Suppressor macrophage (primary cell): ENCODE measurements at places on chromosomes 12 and 14.

DNA sequence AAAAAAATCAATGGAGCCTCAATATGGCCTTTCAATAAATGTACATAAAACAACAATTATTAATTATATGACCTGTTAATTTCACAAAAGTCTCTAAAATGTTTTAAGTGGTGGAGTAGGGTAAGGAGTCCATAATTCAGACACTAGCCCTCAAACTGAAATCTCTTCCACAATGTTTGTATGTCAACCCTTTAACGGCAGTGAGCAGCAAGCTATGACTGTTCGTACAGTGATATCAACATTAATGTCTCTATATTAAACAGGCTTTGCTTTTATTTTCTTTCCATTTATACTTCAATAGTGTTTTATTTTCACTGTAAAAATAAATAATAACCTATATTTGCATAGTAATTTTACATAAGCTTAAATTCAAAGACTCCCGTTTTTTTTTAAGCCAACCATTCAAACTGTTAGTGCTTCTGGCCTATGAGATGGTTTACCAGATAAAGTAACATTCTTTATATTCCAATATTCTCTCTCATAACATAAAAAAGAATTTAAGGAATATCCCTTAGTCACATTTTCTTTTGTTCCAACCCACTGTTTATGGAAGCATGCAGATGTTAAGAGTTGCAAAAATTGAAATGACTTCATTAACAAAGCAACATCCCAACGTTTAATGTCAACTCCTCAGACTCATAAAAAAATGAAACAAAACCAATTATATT is 2.3 kb downstream of the CDK17 start:
- no peak for DNase-seq

DNA sequence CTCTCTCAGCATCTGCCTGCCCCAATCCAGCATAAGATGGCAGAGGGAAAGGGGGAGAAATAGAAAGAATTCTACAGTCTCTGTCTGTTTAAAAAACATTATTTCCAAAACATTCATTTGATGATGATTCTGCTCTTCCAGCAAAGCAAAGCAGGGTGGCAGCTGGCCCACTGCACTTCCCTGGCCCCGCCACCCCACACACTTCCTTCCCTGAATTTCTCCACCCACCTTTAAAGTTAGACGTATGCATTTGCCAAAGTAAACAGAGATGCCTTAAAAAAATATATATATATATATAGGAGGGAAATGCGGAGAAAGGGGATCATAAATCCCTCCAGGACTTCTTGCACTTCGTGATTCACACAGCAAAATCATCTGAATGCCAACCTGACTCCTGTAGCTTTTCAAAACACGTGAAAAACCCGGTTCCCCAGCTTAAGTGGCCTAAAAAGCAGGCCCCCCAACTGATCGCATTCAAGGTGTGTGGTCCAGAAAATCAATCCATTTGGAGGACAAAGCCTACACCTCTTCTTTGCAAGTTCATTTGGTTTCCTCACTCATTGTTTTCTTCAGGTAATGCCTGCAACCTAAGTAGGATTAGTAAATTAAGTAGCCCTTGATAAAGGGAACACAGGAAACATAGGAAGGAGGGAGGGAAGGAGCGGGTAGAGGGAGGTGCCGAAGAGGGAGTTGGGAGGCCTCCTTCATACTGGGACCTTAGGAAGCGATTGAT is 68.8 kb downstream of the LLPH start:
- DNase-seq: peak; percentile 59

GRCh38 chr12:65826353-65827171 is 2.3 kb downstream of the HMGA2 start:
- peak; percentile 32 for DNase-seq

DNA sequence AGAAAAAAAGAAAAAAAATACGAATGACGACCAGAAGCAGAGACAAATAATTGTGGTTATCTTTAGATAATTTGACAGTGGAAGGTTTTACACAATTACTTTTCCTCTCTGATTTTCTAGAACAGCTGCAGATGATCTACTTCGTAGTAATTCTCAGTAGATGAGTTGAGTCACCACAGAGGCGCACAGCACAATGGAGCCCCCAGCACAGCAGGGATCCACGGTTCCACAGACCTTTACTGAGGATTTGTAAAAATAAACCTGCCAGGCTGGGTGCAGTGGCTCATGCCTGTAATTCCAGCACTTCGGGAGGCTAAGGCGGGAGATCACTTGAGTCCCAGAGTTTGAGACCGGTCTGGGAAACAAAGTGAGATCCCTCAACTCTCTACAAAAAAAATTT is 29.3 kb downstream of the AMN start:
- no peak for DNase-seq

DNA sequence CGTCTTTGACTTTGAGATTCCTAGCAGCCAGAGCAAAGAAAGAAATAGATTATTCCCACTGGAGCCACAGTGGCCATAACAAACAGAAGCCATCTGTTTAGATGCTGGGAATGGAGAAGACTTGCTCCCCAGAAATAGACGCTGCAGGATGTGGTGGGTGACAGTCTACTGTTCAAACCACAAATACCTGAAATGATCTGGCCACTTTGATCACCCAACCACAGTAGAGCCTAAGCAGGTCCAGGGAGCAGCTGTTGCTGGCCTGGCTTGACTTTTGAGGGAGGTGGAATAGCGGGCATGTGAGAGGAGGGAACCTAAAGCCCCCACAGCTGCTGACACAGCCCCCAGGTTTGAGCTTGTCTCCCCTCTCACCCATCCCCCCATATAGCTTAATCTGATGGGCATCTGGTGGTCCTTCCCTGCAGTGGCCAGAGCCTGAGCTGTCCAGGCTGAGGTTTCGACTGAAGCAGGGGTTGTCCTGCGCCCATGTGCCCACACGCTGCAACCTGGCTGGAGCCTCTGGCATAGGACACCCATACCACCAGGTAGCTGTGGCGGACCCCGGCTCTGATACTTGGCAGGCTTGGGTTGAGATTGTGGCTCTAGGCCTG is 38.7 kb downstream of the SH2B3 start:
- DNase-seq: no peak

DNA sequence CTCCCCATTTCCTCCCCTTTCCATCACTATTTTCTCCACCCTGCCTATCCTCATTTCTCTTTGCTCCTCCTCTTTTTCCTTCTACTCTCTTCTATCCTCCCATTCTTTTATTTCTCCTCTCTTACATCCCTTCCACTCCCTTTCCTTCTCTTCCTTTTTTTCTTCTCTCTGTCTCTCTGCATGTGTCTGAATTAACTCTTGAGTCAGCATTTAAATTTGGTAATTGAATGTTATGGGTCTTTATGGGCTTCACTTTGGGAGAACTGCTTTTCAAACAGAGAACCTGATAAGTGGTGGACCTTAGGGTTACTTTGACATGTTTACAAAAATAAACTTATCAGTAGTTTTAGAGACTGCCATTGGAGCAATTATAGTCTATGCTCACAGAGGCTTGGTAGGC is 992.7 kb downstream of the NRXN3 start:
- DNase-seq: no peak

DNA sequence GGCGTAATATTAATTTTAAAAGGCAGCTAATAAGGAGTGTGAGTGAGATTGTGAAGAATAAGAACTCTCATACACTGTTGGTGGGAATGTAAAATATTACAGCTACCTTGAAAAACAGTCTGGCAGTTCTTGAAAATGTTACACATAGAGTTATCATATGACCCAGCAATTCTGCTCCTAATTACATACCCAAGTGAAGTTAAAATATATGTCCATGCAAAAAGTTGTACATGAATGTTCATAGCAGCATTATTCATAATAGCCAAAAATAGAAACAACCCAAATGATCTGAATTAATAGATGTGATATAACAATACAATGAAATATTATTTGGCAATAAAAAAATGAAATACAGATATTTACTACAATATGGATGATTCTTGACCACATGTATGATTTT is 68.2 kb downstream of the RASSF8 start:
- no peak for DNase-seq

GRCh38 chr14:56887216-56887615 is 76.9 kb upstream of the OTX2 start:
- no peak for DNase-seq

- peak; percentile 89 for DNase-seq
Measured at GRCh38 chr14:105491366-105491973, 424 bp downstream of the TEDC1 start.

- no peak for DNase-seq
Measured at GRCh38 chr12:62776997-62777396, 158.0 kb downstream of the PPM1H start.

- no peak for DNase-seq
Measured at GRCh38 chr12:59084511-59085375, 164.4 kb upstream of the LRIG3 start.

DNA sequence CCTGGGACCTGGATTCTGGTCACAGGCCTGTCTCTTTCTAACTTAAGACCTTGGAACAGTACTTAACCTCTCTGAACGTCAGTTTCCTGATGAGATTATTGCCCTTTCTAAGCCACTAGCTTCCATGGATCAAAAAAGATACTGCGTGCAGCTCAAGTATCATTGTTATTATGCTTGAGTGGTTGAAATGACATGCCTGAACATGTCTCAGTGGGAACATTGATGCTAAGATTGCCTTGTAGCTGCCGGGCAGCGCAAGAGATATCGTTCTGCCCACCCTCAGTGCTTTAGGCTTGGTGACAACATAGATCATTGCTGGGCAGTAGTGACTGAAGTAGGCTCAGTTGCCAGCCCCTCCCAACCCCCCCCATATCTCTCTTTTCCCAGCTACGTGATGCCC is 131.9 kb downstream of the SMOC1 start:
- DNase-seq: no peak

- peak; percentile 48 for DNase-seq
Measured at GRCh38 chr14:78848234-78848820, 678.2 kb downstream of the NRXN3 start.

- no peak for DNase-seq
Measured at GRCh38 chr14:78985668-78986381, 815.7 kb downstream of the NRXN3 start.

DNA sequence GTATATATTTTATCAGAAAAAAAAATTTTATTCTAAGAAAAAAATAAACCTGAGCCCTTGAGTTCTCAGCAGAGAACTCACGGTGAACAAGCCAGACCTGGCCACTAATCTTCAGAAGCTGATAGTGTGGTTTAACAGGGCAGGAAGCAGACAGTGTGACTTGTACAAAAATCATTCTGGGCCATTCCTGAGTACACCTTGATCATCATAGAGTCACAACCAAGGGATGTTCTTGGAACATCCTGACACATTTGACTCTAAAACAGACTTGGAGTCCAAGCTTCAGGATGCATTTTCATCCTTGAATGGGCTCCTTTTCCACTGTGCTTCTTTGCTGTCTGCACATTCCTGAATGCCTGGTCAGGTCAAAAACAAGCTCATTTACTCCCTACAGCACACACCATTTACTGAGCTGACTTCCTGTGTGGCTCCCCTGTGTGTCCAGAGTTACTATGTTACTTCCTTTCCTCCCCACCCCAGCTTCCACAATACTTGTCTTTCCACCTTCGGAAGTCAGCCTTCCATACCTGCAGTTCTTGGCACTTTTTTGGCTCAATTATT is 112.0 kb downstream of the ANO6 start:
- no peak for DNase-seq

GRCh38 chr12:28172434-28173030 is 17.7 kb upstream of the CCDC91 start:
- no peak for DNase-seq

GRCh38 chr12:91951571-91951970 is 194.1 kb downstream of the BTG1 start:
- DNase-seq: no peak
